Stimulated activated CD8-positive, alpha-beta memory T cell treated with anti-CD3 and anti-CD28 coated beads, Interleukin-4, amount 100 ng/mL, for 1 hour (primary cell): ENCODE measurements at places on chromosomes 4 and X.

GRCh38 chr4:2500547-2500946 lies 31.6 kb downstream of the RNF4 start:
- no peak for DNase-seq

- no peak for DNase-seq
These were observed 47.5 kb downstream of the CCNI start for GRCh38 chr4:77028246-77028645.

DNA sequence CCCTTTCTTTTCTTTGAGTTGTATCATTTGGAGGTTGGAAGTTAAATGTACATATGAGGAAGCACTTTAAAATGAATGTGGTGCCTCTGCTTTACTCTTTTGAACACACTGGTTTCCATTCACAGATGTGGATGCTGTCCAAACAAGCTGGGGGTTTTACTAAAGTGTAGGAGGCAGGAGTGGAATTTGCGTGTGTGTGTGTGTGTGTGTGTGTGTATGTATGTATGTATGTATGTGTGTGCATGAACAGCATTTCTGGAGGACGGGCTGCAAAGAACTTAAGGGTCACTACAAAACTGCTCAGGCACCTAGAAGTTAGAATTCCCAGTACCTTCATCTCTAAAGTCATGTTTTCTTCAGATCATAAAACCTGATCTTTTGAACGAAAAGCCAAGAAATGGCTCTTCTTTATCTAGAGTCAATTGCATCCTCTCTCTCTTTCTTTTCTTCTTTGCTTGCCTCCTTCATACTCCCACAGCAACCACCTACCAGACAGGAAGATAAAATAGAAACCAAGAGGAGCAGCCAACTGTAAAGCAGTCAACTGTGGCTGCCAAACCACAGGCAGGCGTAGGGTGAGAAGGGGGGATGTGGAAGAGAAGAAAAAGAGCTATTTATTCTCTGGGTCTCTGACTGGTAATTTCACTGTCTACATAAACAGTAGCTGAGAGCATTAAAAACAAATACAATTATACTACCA lies 177.0 kb upstream of the RASGEF1B start:
- no peak for DNase-seq

- no peak for DNase-seq
These were observed 25.8 kb downstream of the RGS12 start for GRCh38 chr4:3318561-3319021.

GRCh38 chr4:99483636-99484035 lies 27.2 kb upstream of the C4orf17 start:
- DNase-seq, result no peak

GRCh38 chr4:79862821-79863220 lies 210.2 kb downstream of the ANTXR2 start:
- DNase-seq, result no peak

DNA sequence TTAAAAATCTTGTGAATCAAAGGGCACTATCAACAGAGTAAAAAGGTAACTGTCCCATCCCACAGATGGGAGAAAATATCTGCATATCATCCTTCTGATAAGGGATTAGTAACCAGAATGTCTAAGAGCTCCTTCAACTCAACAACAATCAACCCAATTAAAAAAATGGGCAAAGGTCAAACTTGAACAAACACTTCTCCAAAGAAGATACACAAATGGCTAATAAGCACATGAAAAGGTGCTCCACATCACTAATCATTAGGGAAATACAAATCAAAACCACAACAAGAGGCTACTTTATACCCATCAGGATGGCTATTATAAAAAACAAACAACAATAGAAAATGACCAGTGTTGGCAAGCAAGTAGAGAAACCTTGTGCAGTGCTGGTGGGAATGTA lies 43.3 kb downstream of the TMEM165 start:
- DNase-seq, result no peak

- no peak for DNase-seq
These were observed 121.9 kb upstream of the DMD start for GRCh38 chrX:33333271-33333670.

GRCh38 chr4:28469886-28470285 lies 1609.2 kb downstream of the STIM2 start:
- no peak for DNase-seq

GRCh38 chrX:23813808-23814207 lies 30.8 kb downstream of the SAT1 start:
- no peak for DNase-seq

DNA sequence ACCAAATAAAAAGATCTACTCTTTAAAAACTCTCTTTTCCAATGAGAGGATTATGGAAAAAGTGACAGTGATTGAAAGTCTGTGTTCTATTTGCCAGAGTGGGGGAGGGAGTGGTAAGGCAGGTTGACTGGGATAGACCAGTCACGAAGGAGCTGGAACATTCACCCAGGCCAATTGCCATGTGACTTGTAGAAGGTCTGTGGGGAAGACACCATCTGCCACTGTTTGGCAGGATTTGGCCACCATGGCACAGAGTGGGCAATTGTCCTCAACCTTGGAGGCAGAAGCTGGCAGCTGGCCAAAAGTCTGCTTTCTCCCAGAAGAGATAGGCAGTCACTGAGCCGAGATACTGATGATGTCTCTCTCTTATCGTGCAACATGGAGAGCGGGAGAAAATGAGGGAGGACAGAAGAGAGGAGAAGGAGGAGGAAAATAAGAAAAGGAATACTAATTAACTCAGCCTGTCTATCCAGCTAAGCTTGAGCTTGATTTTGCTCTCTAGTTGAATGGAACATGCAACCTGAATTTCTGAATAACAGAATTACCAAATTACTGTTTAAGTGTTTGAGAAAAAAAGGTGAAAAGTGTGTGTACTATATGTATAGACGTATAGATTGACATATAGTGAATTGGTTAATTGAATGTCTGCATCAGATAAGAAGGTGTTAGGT lies 267.1 kb downstream of the ARHGAP24 start:
- DNase-seq, result no peak

DNA sequence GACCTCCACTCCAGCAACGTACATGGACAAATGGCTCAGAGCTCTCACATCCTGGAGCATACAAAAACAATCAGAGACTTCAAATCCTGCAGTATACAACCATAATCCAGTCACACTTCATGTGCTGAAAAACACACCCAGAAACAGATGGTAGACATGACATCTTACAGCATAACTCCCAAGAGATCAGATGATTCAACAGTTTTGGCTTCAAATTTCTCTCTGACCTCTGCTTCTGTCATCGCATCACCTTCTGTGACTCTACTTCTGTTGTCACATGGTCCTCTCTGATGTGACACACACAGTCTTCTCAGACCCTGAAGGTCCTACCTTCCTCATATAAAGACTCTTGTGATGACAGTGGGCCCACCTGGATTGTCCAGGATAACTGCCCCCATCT lies 18.5 kb downstream of the SUV39H1 start:
- DNase-seq, result no peak

DNA sequence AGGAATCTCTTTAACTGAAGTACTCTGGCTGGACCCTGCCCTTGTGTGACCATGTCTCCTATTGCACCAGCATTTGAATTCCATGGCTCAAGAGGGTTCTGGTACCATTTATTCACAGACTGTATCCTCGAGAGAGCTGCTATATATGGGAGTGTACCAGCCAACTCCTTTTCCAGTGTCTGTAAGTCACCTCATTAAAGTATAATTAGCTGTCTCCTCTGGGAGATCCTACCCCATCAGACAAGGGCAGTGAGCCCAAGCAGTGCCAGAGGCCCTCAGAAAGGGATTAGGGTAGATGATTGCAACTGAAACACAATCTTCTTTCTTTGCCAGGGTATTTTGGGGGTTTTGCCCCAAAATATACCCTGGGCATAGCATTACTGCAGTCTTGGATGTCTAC lies 31.6 kb downstream of the GNL3L start:
- DNase-seq, result no peak

DNA sequence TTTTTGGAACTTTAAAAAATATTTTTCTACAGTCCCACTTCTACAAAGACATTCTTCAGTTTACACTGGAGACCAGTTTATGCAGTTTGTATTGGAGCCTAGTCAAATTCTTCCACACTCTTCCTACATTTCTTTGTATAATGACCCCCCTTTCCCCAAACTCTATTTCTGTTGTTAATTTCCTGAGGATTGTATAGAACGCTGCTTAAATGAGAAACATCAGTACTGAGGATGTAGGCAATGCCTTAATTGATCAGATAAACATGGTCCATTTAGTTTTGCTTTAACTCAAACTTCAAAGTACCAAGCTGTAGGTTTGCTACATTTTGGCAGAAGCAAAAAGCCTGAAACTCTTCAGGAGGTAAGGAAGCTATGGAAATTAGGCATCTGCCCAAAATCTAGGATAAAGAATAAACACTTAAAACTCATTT lies 155.5 kb downstream of the SLC7A11 start:
- DNase-seq, result no peak

GRCh38 chr4:102321260-102321995 lies 23.9 kb downstream of the SLC39A8 start:
- no peak for DNase-seq

DNA sequence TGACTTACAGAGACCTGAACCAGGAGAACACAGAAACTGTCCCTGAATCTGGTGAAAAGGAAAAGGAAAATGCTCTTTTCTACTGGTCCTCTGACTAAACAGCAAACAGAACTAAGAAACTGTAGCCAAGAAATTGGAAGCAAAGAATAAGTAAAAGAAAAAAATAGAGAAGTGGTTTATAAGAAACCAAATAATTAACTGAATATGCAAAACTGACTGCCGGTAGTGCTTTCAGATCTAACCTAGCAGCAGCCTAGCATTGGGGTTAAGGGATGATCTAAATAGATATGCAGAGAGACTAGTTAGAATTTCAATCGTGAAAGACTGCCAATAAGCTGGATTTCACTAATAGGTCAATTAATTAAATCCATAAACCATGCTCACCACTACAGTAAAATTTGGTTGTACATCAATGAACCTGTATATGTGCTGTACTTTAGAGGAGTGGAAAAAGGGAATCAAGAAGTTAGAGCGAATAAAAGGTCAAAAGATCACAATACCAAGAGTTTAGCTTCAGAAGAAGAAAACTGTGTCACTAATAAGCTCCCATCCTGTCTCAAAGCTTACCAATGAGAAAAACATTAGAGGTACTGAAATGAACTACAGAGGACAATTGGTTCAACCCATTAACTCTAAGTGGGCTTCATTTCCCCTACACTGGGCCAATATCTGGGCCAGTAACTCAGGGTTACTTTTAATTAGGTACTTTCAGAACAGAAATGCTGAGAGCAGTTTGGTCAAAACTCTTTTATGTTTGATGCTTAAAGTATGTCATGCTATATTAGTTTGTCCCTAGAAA lies 53.6 kb downstream of the KLHL13 start:
- no peak for DNase-seq

GRCh38 chr4:139957986-139958738 lies 195.8 kb downstream of the MAML3 start:
- no peak for DNase-seq

DNA sequence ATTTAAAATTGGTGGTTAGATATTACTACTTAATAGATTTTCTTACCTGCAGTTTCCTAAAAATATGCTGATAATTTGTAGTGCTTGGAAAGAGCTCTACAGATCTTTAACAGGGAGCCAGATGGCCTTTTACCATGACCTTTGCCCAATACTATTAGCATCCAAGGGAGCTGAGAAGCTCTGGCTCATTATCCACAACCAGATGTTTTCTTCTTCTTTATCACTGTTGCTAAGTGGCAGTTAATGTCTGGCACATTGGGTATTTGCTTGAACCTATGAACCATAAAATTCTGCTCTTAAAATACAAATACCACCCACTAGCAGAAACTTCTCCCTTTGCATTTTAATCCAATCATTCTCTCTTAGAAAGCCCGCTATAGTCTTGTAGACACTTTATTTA lies 1480.3 kb downstream of the C4orf33 start:
- DNase-seq, result no peak

DNA sequence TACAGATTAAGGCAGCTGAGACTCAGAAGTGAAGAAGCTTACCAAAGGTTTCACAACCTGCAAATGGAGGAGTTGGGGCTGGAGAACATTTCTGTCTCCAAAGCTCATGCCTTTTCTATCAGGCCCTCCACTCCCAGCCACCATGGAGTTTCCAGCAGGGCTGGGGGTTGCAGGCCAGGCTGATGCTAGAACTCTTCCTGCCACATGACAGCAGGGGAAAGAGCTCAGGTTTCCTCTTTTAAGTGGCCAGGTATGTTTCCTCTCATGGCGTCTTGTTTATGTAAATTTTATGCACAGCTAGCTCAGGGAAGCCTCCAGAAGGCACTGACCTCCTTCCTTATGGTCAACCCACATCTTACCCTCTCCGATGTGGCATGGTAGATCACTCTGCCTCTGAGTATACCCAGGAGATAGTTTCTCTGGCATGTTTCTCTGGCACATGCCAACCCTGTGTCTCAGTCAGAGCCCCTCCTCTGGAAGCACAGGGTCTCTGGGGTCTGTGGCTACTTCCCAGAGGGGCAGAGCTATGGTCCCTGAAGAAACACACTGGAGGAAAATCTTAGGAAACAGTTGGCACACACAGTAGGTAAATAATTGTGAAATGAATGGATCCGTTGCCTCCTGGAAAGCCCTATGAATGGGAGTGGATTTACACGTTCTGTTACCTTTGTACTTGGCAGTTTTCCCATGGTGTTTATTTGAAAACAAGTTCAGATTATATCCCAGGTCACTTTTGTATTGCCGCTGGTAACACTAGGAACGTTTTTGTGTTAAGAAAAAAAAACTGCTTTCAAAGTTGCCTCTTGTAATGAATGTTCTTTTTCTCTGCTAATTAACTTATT lies 28.9 kb downstream of the PDK3 start:
- DNase-seq, result no peak

GRCh38 chrX:9681011-9681410 lies 84.6 kb downstream of the GPR143 start:
- no peak for DNase-seq

DNA sequence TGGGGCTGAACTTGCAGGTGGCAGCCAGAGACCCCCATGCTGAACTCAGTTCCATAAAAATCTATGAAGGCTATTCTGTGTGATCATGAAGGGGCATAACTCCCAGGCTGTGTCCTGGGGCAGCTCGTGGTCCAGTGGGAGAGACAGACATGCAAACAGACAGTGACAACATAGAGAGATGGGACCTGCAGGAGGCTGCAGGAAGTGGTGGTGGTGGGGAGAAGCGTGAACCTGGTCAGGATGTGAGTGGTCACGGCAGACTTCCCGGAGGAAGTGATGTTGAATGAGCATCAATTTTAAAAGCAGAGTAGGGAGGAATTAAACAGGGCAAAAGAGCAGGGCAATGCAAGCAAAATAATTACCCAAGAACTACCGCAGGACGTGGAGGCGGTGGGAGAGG lies 23.2 kb upstream of the SORCS2 start:
- no peak for DNase-seq
